ENCODE measurements at places on chromosomes 6 and 20.

DNA sequence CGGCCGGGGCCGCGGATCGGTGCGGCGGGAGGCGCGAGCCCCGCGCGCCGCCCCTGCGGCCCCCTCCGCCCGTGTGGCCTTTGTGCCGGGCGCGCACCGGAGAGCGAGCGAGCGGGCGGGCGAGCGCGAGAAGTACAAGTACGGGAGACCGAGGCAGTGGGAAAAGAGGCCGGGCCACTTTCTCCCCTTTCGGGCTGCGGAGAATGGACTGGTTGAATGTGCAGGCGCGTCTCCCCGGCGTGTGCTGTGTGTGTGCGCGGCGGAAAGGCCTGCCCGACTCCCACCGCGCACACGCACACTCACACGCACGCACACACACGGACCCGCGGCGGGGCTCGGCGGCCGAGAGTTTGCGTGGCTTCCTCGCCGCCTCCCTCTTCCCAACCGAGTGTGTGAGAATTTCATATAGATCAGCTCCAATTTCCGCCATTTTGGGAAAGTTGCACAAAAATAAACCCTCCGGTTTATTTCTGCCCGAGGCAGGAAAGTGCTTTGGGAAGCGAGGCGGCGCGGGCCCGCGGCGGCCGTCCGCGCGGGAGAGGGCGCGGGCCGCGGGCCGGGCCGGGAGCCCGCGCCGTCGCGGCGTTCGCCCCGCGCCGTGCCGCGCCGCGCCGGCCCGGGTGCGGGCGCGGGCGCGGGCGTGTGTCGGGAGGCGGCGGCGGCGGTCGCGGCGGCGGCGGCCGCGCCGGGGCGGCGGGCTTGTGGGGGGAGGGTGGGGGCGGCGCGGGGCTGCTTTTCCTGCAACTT, 1.1 kb downstream of the L3MBTL3 start:
- no peak for DNase-seq

DNA sequence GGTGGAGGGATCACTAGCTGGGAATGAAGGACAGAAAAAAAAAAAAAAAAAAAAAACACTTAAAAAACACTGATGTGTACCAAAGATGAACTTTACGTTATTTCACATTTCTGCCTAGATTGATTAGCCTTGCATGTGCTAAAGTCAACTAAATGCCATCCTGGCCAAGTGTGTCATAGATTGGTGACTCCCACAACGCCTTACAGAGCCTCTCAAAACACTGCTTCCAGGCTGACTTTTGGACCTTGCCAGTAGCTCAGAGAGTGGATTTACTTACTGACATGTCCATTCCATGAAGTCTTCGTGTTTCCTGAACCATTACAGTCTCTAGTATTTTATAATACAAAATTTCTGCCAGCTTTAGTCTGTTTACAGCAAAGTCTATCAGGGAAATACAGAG, 40.5 kb downstream of the RBL1 start:
- no peak for DNase-seq

DNA sequence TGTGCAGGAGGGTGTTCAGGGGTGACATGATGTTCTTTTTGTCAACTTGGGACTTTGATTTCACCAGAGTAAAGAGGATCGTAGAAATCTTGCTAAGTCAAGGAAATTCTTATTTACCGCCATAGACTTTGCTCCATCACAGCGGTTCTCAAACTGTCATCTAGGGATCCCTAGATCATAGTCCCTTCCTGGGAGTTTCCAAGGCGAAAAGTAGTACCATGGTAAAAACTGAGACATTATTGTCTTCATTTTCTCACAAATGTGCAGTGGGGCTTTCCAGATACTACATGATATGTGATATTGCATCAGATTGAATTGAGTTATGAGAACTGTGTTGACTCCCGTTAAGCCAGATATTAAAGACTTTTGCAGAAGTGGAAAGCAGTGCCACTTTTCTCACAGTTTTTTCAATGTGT, 79.7 kb downstream of the JARID2 start:
- DNase-seq: no peak

DNA sequence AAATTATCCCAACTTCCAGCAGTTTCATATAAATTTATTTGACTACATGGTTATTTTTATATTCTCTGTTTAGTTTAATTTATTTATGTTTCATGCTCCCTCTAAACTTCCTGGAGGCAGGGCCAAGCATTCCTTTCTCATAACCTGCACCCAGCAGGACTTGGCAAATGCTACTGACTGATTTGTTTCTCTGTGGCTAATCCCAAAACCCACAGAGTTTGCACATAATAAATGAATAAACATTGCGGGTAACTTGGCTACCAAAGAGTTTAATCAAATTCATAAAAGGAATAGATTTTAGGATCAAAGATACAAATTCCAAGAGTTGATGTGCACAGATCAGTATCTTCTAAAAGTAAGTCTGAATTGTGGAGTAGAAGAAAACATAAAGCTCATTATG, 239.5 kb downstream of the SLC35F1 start:
- DNase-seq: no peak

- DNase-seq: no peak
Measured at GRCh38 chr6:154408891-154409500, 52.4 kb upstream of the IPCEF1 start.

DNA sequence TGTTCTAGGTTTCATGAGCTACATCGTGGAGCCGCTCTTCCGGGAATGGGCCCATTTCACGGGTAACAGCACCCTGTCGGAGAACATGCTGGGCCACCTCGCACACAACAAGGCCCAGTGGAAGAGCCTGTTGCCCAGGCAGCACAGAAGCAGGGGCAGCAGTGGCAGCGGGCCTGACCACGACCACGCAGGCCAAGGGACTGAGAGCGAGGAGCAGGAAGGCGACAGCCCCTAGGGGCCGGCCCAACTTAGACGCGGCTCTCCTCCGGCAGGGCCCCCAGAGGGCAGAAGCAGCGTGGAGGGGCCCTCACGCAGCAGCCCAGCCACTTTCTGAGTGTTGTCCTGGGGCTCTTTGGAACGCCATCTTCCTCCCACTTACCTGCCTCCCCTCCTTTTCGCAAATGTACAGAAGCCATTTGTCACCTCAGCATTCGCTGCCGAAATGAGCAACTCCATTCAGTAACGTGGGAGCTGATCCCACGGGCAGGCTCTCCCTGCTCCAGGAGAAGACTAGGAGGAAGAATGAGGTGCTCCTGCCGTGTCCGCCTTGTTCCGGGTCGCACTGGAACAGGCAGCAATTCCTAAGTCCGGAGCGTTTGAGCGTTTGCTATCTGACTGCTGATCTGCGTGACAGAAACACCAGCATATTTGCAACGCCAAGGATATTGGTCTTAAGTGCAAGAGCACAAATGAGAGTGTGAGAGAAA, 58.4 kb downstream of the MTFR2 start:
- DNase-seq: no peak

DNA sequence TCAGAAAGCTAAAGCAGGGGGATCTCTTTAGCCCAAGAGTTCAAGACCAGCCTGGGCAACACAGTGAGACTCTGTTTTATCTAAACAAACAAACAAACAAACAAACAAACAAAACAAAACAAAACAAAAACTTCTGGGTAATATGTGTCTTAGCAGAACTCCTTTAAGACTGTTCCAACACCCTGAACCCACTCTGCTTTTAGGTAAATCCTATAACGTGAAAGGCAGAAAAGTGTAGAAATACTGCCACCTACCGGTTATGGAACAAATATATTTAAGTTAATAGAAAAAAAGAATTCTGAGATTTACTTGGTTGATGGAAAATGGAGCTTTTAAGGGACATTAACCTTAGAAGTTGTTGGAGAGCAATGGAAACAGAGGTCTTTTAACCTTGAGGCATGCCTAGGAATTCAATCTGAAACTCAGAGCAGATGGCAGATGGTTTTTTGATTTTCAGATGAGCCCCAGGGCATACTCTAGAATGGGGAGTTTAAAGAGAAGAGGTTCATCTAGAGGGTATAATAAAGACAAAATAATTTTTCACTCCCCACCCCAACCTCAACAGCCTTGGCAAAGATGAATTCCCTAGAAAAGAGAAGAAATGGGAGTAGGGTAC, 38.5 kb downstream of the SOD2 start:
- peak; percentile 45 for DNase-seq

- DNase-seq: no peak
Measured at GRCh38 chr6:36998723-36999038, 6.8 kb upstream of the FGD2 start.

DNA sequence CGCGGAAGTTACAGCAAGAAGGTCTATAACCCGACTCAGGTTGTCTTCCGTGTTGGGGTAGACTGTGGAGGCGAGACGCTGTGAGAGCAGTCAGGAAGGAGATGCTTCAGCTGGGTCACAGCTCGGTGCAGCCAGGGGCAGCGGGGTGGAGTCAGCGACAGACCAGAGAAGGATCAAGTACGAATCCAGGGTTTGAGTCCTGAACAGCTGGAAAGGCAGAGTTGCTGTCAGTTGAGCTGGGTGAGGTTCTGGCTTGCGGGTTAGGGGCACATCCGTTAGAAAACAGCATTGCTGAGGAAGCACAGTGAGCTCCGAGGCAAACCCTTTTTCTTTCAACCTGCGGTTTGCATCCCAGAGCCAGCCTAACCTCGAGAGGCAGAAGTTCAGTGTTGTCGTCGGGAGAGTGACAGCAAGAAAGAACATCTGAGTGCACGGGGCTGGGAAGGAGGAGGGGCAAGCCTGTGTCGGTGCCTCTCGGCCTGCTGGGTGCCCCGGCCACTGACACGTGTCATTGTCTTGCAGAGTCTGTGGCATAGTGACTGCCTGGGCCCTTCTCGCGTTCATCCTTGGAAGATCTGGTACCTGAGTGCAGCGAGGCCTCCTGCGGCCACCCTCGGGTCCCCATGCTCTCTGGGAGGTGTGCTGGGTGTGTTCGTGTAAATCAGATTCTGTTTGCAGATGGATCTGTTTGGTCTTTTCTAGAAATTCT, 20.0 kb downstream of the PNLDC1 start:
- no peak for DNase-seq

- peak; percentile 78 for DNase-seq
Measured at GRCh38 chr6:56840467-56841380, 114.2 kb upstream of the BEND6 start.

GRCh38 chr6:153624528-153624927, 414.5 kb upstream of the OPRM1 start:
- DNase-seq: no peak

- DNase-seq: no peak
Measured at GRCh38 chr20:14312001-14312400, 25.4 kb downstream of the FLRT3 start.

DNA sequence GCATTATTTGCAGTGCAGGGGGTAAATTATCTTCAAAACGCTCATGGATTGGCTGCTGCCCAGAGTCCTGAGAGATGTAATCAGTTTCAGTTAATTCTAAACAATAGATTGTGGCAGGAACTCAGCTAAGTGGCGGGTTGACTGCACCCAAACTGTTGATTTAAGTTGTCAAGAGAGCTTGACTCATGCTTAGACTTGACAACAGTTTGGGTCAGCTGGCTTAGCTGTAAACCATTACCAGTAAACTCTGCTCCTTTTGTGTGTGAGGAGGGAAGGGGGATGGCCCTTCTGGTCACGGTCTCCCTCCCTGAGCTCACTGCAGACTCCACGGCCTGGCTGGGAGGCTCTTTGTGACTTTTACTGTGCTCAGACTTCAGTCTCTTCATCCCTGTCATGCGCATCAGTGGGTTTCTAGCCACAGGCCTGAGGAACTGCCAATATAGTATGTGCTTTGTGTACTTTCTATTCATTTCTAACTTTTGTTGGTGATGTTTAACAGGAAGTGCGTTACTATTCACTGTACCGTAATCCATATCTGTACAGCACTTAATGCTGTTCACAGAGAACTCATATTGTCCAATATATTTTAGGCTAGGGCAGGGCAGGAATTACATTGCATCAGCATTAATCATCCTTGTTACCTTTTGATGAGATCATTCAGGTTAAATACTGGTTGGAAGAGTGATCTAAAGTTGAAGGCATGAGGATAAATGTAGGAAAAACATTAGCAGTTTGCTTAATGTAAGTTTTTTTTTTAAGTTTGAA, 488.3 kb downstream of the CDKAL1 start:
- DNase-seq: peak; percentile 75

GRCh38 chr6:8530785-8531435, 95.6 kb upstream of the SLC35B3 start:
- no peak for DNase-seq

- DNase-seq: no peak
Measured at GRCh38 chr6:169806701-169807100, 55.3 kb downstream of the ERMARD start.

- no peak for DNase-seq
Measured at GRCh38 chr6:135087803-135088202, 33.2 kb upstream of the HBS1L start.

DNA sequence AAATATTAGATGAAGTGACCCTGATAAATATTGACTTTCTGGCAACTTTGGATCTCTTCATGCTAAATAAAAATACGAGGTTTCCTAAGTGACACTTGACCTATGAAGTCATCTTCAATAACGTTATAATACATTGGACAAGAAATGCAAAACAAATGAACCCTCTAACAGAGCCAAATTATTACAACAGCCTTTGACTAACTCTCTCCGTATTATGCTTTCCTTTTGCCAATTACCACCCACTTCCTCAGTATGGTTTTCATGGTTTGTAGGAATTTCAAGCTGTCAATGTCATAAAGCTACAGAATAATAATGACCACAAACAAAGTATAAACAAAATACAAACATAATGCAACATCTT, 210.5 kb downstream of the MOXD1 start:
- DNase-seq: peak; percentile 35

DNA sequence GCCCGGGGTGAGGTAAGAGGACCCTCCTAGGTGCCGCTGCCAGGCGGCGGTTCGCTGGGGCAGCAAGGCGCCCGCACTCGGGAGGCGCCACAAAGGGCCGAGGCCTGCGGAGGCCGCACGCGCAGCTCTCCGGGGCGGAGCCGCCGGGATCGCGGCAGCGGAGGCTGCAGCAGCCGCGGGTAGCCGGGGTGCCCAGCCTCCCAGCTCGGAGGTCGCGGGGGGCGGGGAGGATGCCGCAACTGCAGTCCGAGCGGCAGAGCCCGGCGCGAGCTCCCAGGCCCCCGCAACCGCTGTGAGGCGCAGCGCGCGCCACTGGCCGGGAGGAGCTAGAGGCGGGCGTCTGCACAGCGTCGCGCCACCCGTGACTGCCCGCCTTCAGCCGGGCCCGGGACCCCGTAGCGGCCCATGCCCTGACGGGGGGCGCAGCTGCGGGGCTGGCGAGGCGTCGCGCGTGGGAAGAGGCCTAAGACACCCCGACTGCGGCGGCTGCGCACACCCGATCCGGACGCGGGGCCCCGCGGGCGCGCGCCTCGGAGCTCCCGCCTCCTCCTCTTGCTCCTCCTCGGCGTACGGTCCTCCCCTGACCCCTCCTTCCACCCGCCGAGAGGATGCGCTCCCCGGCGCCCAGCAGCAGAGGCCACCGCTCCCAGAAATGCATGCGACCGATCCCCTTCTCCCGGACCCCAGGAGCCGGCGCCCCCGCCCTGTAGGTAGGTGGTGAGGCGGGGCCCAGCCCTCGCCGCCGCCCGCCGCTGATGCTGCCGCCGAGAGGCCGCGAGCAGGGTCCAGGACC, at the start of gene NCOA7:
Gene NCOA7 (plus strand): TSS at position 603 of the 793 bp plus-strand sequence. CDS start 24,395 bp downstream, outside the sequence.
- peak; percentile 76 for DNase-seq

DNA sequence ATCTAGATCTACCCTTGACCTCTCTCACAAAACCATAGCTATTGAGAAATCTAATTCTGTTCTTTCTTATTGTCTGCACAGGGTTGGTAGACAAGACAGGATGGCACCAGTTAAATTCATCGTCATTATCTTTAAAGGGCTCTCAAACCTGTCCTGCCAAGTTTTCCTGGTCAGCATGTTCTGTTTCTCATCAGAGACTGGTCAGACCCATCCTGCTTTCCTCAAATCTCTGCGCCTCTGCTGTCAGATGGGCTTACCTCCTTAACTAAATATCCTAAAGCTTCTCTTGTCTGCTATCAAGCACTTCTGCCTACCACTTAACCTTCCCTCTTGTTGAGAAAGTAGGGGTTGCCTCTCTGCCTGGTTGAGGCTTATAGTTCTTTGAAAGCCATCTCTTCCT, 125.2 kb downstream of the MYO6 start:
- no peak for DNase-seq

- DNase-seq: peak; percentile 29
Measured at GRCh38 chr6:12844284-12845223, 128.0 kb downstream of the PHACTR1 start.

Data from HT1080 (cell line).